ENCODE measurements at places on chromosomes 7 and 10. TPM values are rescaled to one million over a fixed set of nuclear protein-coding genes. Genes with fewer than 3 reads are reported as not detected.

CDH23 gene
- 0.29 TPM for total RNA-seq

SPDYE16 gene
- total RNA-seq, result not detected

RAB19 gene
- total RNA-seq, result not detected

ADAMTS14 gene
- total RNA-seq, result 0.16 TPM

All from SK-MEL-5 (cell line).